Adrenal gland (tissue), 19 donors: ENCODE measurements at places on chromosomes 16 and 17. TPM values are rescaled to one million over a fixed set of nuclear protein-coding genes. Genes with fewer than 3 reads are reported as not detected.

The ALDH3A2 gene
- 352 TPM for total RNA-seq

The TP53TG3C gene
- not detected for total RNA-seq

GRCh38 chr16:11876306-11876705 lies 25.0 kb upstream of the RSL1D1 start:
- H3K4me3 ChIP-seq, result no peak overlapping the region
- H3K27me3 ChIP-seq, result no peaks in the 10 kb centered on the region
- no peak for DNase-seq
- no peak overlapping the region for H3K27ac ChIP-seq

The NHLRC4 gene
- 5.3 TPM for total RNA-seq

DNA sequence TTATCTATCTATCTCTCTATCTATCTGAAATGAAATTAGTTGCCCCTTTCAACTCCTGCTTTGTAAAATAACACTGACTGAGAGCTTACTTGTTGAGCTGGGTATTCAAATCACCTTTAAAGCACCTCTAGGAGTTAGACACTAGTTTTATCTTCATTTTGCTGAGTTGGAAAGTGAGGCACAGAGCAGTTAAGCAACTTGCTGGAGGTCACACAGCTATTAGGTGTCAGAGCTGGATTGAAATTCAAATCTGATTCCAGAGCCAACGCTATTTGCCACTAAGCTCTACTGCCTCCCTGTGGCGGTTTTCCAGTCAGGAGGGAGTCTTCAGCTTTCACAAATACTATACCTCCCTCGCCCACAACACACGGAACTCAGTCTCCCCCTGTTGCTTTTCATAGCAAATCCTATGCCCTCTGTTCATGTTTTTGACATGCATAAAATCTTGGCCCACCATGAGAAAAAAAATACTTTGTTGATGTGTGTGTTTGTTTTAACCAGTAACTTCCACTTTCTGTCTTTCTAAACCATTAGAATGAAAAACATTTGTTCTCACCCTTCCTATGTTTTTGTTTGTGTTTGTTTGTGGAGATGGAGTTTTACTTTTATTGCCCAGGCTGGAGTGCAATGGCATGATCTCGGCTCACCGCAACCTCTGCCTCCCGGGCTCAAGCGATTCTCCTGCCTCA lies 74.8 kb upstream of the SMURF2 start:
- H3K36me3 ChIP-seq, result no peaks in the 10 kb centered on the region
- no peaks in the 10 kb centered on the region for H3K27me3 ChIP-seq
- no peak overlapping the region for H3K4me3 ChIP-seq
- peak; percentile 54 for DNase-seq
- no peak overlapping the region for H3K27ac ChIP-seq

- H3K27ac ChIP-seq, result no peak overlapping the region
- H3K4me3 ChIP-seq, result no peak overlapping the region
- H3K36me3 ChIP-seq, result no peaks in the 10 kb centered on the region
- peaks cover 5% of the 10 kb centered on the region for H3K27me3 ChIP-seq
- H3K4me1 ChIP-seq, result no peaks in the 10 kb centered on the region
- DNase-seq, result peak; percentile 66
Observed at GRCh38 chr16:67260426-67261063, 11.8 kb downstream of the SLC9A5 start.

DNA sequence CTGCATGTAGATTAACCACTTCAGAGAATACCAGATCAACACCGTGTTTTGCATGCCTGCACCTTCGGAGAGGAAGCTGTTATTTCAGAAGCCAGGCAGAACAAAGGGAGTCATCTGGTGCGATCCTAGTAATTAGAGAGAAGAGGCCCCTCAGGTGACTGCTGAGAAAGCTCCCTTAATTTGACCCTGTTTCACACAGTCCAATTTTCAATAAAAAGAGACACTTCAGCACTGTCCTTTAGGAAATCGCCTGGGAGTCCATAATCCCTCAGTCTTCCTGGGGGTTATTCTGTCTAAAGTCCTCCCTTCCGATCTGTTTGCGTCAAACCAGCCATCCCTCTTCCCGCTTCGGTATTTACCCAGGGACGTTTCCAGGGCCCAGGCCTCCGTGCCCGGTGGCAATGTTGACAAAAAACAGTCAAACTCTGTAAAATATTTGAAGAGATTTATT lies 23.4 kb upstream of the TNRC6C start:
- H3K36me3 ChIP-seq, result no peaks in the 10 kb centered on the region
- no peak overlapping the region for H3K27ac ChIP-seq
- no peak for DNase-seq
- peaks cover 10% of the 10 kb centered on the region for H3K27me3 ChIP-seq
- no peak overlapping the region for H3K4me3 ChIP-seq

DNA sequence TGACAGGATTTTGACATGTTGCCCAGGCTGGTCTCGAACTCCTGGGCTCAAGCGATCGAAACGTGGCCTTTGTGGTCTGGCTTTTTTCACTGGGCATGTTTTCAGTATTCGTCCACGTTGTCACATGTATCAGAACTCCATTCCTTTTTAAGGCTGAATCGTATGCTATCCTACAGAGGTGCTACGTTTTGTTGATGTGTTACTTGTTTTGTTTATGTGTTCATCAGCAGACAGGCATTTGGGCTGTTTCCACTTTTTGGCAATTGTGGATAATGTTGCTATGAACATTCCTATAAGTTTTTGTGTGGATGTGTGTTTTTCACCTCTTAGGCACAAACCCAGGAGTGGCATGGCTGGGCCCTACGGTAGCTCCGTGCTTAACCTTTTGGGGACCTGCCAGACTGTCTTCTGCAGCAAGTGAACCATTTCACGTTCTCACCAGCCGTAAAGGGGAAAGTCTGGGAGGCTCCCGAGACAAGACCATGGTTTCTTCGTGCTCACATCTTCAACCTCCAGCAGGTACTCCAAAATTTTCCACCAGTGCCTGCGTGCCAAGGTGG lies 26.9 kb downstream of the ADCY9 start:
- H3K4me1 ChIP-seq, result no peaks in the 10 kb centered on the region
- no peak overlapping the region for H3K27ac ChIP-seq
- no peaks in the 10 kb centered on the region for H3K27me3 ChIP-seq
- no peak overlapping the region for H3K4me3 ChIP-seq
- no peaks in the 10 kb centered on the region for H3K36me3 ChIP-seq
- DNase-seq, result no peak

DNA sequence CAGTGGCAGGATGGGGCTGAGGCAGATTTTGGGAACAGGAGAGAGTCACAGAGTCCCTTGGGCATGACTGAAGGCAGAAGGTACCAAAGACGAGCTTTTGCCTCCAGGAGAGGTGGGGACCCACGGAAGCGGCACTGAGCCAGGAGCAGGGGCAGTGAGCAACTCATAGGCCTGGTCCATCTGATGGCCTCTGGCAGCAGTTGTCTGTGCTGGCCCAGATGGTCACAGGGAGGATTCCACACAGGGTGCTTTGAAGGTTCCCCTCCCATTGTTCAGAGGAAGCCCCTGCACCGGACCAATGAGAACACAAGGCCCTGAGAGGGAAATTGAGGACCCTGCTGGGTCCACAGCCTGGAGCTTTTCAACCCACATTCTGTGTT lies 360.3 kb upstream of the TNRC6C start:
- H3K36me3 ChIP-seq, result no peaks in the 10 kb centered on the region
- H3K4me1 ChIP-seq, result no peaks in the 10 kb centered on the region
- no peak for DNase-seq
- no peak overlapping the region for H3K4me3 ChIP-seq
- H3K27ac ChIP-seq, result no peak overlapping the region
- H3K27me3 ChIP-seq, result no peaks in the 10 kb centered on the region

- no peak overlapping the region for H3K27ac ChIP-seq
- H3K4me3 ChIP-seq, result no peak overlapping the region
- DNase-seq, result no peak
- peaks cover 11% of the 10 kb centered on the region for H3K4me1 ChIP-seq
Observed at GRCh38 chr17:19805006-19805405, 56.9 kb upstream of the ALDH3A1 start.

GRCh38 chr16:495127-495748 lies 32.3 kb upstream of the CAPN15 start:
- H3K4me1 ChIP-seq, result no peaks in the 10 kb centered on the region
- H3K4me3 ChIP-seq, result no peak overlapping the region
- DNase-seq, result no peak
- H3K27me3 ChIP-seq, result no peaks in the 10 kb centered on the region

DNA sequence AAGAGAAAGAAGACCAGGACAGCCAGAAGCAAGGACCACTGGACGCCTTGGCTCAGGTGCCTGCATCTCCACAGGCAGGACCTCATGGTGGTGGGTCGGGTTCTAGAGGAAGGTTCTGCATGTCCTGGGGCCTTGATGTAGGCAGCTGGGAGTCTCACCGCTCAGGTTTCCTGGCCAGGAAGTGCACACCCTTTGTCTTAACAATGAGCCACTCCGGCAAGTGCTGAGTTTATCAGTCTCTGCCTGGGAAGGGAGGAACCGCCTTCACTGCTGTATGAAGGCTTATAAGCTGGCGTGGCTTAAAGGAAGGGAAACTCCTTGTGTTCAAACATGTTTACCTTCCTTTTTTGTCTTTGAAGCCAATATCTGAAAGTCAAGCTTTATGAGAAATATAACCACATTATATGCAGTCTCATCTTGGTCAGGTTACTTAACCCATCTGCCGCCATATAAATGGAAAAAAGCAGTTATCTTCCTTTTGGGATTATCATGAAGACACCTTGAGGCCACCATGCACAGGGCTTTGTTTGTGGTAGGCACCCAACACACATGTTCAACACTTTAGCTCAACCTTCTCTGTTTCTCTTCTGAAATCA lies at the start of gene ST6GALNAC1:
Gene ST6GALNAC1 (minus strand): TSS at position 205 of the 596 bp plus-strand sequence. CDS start 119 bp downstream, at position 86.
- H3K36me3 ChIP-seq, result no peaks in the 10 kb centered on the region
- no peaks in the 10 kb centered on the region for H3K27me3 ChIP-seq
- no peak within 1 kb of the TSS for H3K4me3 ChIP-seq
- peaks cover 7% of the 10 kb centered on the region for H3K4me1 ChIP-seq
- no peak within 1 kb of the TSS for H3K27ac ChIP-seq
